ENCODE measurements at places on chromosomes 1 and 21. TPM values are rescaled to one million over a fixed set of nuclear protein-coding genes. Genes with fewer than 3 reads are reported as not detected.

Gene GUCA2A
- not detected for total RNA-seq

Gene NHLH1
- 0.18 TPM for total RNA-seq

Gene NCAM2
- 17.0 TPM for total RNA-seq

Gene TLR5
- total RNA-seq: 0.22 TPM

Gene NEK7
- total RNA-seq: 62.7 TPM

Gene AIRE
- not detected for total RNA-seq

Gene RUNX1
- 39.7 TPM for total RNA-seq

Gene LDLRAD2
- 0.07 TPM for total RNA-seq

All from chondrocyte (in vitro differentiated cells).